ENCODE measurements at places on chromosomes 7 and 10.

- no peak for DNase-seq
These were observed 330.6 kb downstream of the MDFIC start for GRCh38 chr7:115252461-115252860.

GRCh38 chr7:105487579-105488571 lies 34.2 kb downstream of the PUS7 start:
- no peak for DNase-seq

GRCh38 chr7:106326594-106327537 lies 42.1 kb upstream of the NAMPT start:
- DNase-seq = no peak

GRCh38 chr10:123995082-123995460 lies 98.3 kb downstream of the CHST15 start:
- DNase-seq = no peak

DNA sequence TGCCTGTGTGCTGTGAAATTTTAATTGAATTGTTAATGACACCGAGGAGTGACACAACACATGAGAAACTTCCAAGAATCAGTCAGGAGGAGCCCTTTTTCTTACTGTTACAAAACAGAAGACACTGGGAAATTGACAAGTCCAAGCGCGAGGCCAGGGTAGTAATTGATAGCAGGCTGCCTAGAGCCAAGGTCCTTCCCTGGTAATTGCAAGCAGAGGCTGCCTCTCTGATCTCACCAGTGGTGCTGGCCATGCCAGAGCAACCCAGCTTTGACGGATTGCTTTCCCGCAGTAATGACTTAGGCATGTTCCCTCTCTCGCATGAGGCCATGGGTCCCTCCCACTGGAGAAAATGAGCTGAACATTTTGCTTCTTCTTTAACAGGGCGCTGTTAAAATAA lies 111.5 kb downstream of the LRMDA start:
- no peak for DNase-seq

- DNase-seq = no peak
These were observed 137.0 kb downstream of the SND1 start for GRCh38 chr7:127789031-127789430.

GRCh38 chr10:122954731-122955050 lies 664 bp upstream of the C10orf88 start:
- DNase-seq = no peak

DNA sequence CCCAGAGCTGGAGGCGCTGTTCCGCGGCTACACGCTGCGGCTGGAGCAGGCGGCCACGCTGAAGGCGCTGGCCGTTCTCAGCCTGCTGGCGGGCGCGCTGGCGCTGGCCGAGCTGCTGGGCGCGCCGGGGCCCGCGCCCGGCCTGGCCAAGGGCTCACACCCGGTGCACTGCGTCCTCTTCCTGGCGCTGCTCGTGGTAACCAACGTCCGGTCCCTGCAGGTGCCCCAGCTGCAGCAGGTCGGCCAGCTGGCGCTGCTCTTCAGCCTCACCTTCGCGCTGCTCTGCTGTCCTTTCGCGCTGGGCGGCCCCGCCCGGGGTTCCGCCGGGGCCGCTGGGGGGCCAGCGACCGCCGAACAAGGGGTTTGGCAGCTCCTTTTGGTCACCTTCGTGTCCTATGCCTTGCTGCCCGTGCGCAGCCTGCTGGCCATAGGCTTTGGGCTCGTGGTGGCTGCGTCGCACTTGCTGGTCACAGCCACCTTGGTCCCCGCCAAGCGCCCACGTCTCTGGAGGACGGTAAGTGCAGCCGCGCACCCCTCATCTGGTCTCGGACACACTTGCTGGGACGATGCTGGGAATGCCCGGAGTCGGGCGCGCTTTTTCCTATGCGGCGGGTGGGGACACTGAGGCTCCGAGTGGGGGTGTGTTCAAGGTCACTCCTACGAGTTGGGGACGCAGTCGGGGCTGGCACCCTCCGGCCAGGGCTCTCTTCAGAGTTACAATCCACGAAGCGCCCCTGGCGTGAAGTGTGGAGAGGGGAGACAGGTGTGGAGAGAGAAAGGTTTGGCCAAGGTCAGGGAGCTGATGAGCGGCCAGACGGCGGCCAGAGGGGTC lies 717 bp downstream of the ADCY1 start:
- DNase-seq = no peak

GRCh38 chr10:78715435-78715834 lies 353.3 kb upstream of the ZMIZ1 start:
- no peak for DNase-seq

- no peak for DNase-seq
These were observed 92.2 kb upstream of the GNA12 start for GRCh38 chr7:2936301-2936700.

- DNase-seq = no peak
These were observed 13.8 kb upstream of the CLIP2 start for GRCh38 chr7:74275401-74275881.

GRCh38 chr7:99014113-99014985 lies 129.6 kb downstream of the SMURF1 start:
- no peak for DNase-seq

DNA sequence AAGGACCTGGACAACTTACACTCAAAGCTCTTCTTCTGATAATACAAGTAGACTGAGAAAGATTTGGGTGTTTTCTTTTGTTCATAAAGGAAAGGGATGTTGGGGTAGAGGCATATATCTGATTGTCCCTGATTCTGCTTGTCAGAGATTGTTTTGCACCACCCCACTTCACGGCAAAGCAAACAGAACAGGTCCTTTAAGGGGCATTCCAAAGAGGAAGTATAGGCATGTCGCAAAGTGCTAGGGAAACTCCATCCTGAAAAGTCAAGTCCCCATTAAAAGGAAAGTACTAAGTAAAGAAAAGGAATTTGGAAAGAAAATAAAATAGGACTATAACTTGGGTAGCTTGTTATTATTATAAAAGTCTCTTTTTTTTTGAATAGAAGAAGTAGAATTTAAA lies 233.0 kb downstream of the DNAJB9 start:
- no peak for DNase-seq

- no peak for DNase-seq
These were observed 141.7 kb upstream of the SHH start for GRCh38 chr7:155953781-155954549.

DNA sequence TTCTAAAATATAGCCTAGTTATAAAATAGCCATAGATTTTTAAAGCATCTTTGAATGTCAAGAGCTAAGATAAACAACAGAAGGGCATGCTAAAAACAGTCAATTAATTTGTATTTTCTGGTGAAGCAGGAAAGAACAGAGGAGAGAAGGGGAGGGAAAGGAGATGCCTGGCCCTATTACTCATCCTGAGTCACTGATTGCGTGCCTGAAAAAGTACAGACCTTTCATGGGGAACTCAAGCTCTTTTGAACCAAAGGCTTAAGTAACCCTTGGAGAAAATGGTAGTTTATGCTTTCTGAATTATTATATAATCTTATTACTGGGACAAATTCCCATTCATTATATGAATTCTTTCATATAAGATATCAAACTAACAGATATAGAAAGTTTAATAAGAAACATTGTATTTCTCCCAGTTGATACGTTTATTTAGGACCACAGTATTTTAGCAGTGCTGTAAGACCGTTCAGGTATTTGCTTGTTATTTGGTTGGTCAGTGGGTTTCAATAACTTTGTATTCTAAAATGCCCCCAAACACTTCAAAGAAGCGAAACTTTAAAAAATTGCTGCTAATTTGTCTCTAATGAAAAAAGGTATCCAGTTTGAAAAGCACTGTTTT lies 151.3 kb downstream of the HGF start:
- DNase-seq = no peak

DNA sequence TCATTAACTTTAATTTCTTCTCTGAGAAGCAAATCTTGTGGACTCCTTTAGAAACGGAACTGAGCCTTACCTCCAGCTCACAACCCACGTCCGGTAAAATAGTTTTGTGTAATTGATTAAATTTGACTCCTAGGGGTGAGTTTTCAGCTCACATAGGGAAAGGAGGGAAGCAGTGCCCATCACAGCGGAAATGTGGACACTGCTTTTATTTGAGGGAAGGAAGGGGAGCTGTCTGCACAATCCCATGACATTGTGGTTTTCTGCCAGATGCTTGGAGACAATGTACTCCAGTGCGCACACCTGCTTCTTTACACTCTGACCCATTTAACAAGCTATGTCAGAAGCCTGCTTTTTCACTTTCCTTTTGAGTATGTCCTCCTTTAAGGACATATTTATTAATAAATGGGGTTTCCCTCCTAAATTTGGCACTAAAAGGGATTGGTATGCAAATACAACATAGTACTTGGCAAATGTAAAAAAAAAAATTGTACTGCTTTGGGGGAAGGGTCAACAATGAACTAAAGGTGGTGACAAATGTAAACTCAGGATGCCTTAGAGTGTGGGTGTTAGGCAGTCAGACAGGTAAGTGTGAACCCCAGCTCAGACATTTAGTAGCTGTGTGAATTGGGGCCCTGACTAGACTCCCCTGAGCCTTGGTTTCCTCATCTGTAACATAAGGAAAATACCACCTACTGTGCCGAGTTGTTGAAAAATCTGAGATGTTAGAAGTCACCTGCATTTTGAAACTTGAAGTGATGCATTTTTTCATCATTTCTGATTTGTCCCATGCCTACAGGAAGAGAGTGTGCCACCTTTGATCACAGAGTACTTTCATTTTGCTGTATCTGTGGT lies 90.2 kb upstream of the KLF6 start:
- no peak for DNase-seq

- no peak for DNase-seq
These were observed 112.5 kb downstream of the PTPRN2 start for GRCh38 chr7:158475036-158475678.

DNA sequence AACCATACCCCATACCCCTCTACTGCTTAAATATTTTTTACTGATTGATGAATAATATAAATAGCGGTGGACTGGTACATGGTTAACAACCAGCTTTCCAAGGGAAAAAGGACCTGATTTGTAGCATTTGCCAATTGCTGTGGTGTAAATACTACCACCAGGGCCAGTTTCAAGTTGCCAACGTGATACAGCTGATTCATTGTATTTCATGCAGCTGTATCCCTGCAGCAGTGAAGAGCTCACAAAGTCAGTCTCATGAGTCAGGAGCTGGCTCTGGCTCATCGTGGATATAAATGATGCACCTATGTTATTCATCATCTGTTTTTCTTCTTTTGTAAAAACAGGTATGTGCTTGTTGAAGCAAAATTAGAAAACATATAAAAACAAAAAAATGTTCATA lies 15.2 kb downstream of the CALML5 start:
- DNase-seq = no peak

DNA sequence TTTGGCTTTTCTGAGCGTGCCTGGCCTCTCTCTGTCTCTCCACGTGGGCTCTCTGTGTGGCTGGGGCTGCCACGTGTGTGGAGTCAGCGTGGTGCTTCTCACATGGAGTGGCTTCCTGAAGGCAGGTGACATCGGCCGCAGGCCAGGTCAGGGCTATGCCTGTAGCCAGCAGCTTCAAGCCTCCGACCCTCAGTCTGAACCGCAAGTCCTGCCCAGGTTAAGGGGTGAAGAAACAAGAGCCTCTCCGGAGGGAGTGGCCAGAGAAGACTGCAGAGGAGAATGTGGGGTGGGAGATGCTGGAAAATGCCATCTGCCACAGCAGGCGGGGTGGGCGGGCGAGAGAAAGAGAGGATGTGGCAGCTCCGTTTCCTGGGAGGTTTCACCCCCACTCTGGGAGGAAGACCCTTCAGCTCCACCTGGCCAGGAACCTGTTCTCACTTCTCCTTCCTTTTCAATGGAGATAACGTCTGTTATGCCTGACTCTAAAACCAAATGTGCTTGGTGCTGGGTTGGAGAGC lies 14.3 kb upstream of the VIPR2 start:
- DNase-seq = no peak

DNA sequence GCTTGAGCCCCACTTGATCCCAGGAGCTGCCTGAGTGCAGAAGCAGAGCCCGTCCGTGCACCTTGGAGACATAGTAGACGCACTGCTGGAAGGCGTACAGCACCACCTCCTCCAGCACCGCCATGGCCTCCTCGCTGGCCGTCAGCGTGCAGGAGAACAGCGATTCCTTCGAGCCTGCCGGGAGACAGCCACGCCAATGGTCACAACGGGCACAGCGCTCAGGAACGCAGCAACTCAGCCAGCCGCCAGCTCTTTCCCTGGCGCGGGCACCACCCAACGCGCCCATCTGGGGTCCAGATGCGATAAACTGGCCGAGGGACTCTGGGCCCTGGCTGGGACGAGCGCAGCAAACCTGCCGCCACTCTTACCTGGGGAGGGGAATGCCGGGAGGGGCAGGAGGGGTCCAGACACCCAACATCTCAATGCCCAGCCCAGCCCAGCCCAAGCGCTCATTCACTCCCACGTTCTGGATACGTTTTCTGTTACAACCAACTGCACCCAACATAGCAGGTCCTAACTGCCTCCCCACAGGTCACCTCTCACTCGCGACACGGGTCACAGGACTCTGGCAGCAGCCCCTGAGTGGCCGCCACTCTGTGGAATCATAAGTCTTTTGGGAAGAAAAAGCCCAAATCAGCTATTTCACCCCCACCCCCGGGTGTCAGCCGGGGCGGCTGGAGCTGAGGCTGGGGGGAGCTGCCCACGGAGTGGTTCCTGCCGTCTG lies 41.9 kb downstream of the AP5Z1 start:
- no peak for DNase-seq

- DNase-seq = no peak
These were observed 28.8 kb downstream of the TMEM120A start for GRCh38 chr7:75965617-75966016.
